Activated naive CD4-positive, alpha-beta T cell treated with anti-CD3 and anti-CD28 coated beads for 36 hours (primary cell): ENCODE measurements at places on chromosomes 6 and 20. TPM values are rescaled to one million over a fixed set of nuclear protein-coding genes. Genes with fewer than 3 reads are reported as not detected.

DNA sequence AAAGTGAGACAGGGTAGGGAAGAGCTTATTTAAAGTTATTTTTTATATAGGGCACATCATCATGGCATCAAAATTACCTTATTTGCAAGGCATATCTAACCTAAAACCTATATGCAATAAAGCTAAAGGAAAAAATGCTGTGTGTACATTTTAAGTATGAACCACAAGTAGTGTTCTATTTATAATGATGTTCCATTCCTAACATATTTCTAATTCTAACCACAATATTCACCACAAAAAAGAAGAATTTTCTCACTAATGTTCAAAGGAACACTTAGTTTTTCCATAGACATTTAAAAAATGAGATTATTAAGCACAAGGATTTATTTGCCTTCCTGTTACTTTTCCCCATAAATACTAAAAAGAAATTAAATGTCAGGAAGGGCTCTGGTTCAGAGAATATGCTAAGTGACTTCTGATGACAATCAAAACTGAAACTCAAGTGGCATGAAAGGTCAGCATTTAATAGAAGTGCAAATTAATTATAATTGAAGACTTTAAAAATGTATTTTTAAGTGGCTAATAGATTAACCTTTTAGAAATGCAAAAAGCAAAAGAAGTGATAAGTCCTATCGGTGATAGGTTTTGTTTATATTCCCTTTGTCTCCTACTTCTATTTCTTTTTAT is 25.1 kb downstream of the GPR63 start:
- DNase-seq: no peak

DNA sequence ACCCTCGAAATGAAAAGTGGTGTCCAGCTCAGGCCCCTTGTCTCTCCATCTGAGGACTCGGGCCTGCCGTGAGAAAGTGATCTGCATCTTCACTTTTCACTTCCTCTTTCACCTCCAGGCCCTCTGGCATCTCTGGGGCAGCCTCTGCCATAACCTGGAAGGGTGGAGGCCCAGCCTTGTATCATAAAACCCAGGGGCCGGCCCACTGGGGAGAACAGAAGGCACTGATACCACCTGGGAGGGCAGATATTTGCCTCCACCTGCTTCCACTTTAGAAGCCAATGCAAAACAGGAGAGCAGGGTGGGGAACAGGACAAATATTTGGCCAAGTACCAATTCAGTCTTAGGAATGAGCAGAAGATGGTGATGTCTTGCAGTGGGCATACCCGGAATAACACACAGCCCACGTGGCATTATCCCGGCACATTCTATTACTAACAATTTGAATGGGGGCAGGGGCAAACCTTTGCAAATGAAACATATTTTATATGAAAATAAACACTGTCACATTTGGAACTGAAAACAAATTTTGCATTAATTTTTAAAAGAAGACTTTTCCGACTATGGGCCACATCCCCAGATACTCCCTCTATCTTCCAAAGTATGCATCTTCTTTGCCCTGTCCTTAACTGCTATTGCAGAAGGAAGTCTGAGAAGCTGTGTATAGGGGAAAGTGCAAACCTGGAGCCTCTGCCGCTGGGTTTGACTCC is 69.2 kb upstream of the TBC1D7 start:
- DNase-seq: no peak

DNA sequence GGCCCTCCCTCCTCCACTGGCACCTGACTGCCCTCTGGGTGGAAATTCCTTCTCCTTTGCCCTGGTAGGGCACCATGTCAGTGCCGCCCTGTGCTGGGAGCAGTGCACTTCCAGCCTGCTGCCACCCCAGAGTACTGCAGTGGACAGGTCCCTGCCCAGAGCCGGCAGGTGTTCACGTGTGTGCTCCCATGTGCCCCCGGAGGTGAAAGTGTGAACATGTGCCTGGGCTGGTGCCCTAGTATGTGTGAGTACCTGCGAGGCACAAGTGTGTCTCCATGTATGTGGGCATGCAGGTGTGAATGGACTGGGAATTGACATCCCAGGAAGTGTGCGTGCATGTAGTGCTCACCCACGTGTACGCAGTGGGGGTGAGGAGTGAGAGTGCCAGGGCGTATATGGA is 29.4 kb downstream of the SDCBP2 start:
- DNase-seq: peak; percentile 52

- DNase-seq: no peak
Observed at GRCh38 chr6:68279793-68280557, 355.1 kb upstream of the ADGRB3 start.

DNA sequence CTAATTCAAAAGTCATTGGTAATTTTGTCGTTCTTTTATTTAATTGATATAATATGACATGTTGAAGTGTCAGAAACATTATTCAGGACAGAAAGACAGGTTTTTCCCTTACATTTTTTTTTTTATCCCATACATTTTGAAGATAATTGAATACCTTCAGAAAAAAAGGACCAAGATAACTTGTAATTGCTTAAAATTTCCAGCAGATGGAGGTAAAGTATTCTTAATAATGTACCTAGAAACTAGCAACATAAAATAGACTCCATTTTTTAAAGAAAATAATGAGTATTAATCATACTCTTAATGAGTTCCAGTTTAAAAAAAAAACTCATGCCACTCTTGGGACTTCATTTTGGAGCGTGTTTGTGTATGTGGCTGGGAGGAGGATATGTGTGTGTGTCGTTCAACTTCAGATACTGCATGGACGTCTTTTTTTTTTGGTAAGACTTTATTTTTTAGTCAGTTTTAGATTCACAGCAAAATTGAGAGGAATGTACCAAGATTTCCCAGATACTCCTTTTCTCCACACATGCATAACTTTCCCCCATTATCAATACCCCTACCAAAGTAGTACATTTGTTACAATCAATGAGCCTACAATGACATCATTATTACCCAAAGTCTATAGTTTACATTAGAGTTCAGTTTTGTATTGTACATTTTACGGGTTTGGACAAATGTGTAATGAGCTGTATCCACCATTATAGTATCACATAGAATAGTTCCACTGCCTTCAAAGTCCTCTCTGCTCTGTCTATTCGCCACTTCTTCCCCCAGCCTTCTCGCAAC is 79.4 kb downstream of the ROS1 start:
- no peak for DNase-seq

HLA-DRB1 gene
- 4.2 TPM for total RNA-seq

VNN1 gene
- total RNA-seq: not detected

HMGCLL1 gene
- total RNA-seq: not detected

TGM3 gene
- not detected for total RNA-seq

LST1 gene
- total RNA-seq: 12.5 TPM

ENPP4 gene
- 8.0 TPM for total RNA-seq
